ENCODE measurements at places on chromosomes 11 and 22.
A peak's percentile ranks its signal among the peaks of the same experiment; 100 is the strongest.

DNA sequence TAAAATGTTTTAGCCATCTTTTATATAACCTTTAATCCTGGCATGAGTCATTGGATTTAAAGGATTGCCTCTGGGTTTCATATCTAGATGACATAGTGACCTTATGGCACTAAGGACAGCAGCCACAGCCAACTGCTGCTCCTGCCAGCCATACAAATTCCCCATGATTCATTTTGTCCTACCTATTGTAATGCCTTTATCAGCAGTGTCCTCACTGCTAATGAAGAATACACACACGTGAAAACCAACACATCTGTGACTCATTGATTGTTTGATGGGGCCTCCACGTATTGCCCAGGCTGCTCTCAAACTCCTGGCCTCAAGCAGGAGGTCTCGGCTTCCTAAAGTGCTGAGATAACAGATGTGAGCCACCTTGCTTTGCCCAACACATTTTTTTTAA lies 1.8 kb downstream of the LDHAL6A start:
- DNase-seq, result no peak

- DNase-seq, result no peak
Measured at GRCh38 chr11:61918251-61918937, 1.0 kb upstream of the RAB3IL1 start.

GRCh38 chr11:35056391-35057093 lies 82.4 kb upstream of the CD44 start:
- no peak for DNase-seq

DNA sequence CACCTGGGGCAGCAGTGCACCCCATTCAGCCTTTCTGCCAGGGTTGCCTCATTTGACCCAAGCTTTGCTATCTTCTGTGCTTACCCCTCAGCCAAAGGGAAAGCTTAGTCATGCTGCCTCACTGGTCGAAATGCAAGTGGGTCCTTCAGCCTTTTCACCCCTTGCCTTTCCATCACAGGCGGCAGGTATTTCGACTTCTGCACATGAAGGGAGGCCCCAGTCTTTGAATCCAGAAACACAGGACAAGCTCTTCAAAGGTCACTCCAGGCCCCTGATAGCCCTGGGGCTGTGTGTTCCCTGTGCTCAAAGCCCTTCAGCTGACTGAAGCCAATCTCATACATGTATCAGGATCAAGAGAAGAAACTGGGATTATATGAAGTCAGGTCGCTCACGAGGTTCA lies 129.7 kb downstream of the SNX19 start:
- no peak for DNase-seq

DNA sequence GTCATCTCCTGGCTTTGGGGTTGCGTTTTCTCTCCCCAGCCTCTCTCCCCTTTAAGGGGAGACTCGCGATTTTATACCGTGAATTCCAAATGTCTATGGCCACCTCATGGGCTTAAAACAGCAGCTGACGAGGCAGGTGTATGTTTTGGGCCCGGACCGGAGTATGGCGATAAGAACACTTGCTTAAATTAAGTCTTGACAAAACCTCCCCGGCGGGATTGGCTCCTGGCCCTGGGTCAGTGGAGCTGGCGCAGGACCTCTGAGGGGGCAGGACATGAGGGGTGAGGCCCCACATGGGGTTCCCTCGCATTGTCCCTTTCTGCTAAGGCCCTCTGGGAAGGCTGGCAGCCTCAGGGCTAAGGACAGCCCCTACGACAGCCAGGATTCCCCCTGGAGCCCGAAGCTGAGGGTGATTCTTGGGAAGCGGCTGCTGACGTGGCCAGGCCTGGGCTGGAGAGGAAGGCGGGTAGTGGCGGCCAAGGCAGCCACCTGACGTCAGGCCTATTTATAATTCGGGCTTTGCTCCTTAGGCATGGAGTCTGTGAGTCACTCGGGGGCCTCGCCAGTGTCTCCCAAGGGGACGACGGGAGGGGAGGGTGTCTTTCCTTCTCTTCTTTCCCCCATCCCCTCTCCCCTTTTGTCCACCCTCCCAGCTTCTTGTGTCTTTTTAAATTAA lies 12.7 kb downstream of the MYO18B start:
- DNase-seq, result no peak

- DNase-seq, result no peak
Measured at GRCh38 chr11:12646478-12646877, 27.7 kb upstream of the TEAD1 start.

DNA sequence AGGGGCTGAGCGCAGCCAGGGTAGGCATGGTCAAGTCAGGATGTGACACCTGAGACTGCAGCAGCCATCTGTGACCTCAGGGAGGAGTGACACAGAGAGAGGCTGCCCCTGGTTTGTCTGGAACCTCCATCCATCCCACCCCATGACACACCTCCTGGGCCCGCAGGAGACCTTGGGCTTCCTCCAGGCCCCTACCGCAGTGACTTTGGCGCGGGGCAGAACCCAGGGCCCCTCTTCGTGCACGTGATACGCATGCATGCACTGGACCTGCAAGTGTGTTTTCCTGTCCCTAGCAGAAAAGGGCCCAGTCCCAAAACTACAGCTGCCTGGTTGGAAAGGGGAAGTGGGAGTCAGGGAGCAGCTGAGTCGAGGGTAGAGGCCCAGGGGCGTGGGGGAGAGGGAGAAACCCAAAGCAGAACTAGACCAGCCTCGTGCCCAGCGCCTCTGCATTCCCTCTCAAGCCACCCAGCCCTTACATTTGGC lies 7.9 kb upstream of the CYTH4 start:
- no peak for DNase-seq

DNA sequence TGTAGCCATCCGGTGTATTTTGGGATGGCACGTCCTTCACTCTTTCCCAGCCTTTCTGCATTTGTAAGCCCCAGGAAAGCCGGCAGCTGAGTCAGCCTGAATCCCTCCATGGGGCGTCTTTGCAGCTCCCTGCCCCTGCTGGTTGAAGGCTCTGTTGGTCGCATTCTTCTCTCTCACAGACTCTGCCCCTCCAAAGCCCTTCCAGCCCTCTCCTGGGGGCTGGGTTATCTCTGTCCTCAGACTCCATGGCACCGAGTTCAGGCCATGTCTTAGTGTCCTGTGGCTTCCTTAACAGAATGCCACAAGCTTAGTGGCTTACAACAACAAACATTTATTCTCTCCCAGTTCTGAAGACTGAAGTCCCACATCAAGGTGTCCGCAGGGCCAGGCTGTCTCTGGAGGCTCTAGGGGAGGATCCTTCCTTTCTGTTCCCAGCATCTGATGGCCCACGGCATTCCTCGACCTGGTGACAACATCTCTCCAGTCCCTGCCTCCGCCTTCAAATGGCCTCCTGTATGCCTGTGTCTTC lies 62.2 kb downstream of the BCR start:
- peak; percentile 32 for DNase-seq

GRCh38 chr11:60377401-60378136 lies 763 bp upstream of the MS4A7 start:
- DNase-seq, result peak; percentile 72

DNA sequence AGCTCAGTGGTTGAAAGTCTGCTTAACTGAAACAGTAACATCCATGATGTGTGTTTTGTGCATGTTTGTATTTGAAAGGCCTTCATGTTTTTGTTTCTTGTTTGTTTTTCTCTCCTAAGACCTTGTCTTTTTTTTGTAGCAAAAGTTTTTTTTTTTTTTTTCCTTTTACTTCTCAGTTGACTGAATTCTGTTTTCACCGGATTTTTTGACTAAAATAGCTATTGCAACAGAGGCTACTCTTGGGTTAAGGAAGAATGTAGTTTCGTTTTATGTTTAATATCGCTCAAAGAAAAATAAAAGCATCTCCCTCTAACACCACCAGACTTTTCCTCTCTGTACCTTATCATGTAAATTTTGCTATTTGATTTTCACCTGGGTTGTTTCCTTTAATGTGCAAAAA lies 15.1 kb downstream of the APOL6 start:
- no peak for DNase-seq

- no peak for DNase-seq
Measured at GRCh38 chr22:49803134-49803533, 24.5 kb downstream of the BRD1 start.

DNA sequence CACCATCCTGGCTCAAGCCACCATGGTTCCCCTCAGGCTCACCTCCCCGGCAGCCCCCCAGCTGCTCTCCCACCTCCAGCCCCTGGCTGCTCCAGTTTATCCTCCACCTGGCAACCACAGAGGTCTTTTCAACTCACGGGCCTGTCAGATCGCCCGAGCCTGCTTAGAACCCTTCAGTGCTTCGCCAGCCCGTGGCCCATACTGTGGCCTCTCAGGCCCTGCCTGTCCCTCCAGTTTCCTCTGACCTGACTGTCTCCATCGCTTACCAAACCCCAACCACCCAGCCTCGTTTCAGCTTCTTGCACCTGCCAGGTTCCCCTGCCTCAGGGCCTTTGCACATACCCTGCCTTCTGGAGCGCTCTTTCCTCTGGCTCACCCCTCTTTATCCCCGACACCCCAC lies 6.9 kb downstream of the KCNC1 start:
- DNase-seq, result no peak

DNA sequence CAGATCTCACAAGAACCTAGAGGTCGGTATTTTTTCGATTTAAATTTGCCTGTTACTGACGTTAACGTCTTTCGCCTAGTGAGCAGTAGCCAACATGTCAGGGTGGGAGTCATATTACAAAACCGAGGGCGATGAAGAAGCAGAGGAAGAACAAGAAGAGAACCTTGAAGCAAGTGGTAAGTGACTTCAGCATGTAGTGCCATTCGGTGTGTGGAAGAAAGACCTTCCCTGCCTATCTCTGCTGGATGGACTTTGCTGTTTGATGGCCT lies 750 bp downstream of the XRCC6 start:
- DNase-seq, result no peak

DNA sequence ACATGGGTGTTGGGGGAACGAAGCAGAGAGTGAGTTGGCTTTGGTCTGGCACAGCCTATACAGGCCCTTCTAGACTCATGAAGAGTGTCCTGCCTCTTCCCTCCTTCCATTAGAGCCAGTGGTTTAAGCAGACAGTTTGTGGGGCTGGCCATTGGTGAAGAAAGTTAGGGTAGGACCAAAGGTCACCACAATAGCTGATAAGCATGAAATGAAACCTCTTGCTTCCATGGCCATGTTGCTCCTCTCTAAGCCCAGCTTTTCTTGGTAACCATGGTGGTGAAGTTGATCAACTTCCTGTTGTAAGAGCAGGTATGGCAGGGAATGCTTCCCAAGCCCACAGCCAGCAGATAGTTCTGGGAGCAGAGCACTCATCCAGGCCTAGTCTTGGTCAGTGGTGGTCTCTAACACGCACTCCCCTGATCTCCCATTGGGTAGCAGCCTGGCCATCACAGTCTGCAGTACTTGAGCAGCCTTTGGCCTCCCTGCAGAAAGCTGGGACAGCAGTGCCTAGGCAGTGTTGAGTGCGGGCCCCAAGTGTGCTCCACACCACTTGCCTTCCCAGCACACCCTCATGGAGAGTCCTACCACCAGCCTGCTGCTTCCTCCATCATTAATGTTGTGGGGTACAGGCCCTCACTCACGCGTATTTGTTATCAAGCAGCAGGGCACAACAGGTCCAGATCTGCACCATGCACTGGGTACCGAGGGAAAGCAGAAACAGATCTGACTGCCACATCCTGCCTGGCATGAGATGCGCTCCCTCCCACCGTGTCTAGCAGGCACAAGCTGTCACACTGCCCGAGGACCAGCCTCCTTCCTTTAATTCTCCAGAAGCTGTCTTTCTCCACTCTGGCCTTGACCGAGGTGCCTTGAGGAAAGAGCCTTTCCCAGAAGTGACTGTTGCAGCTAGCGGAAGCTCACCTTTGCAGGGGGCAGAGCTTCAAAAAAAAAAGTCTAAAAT lies 65.8 kb upstream of the SUSD2 start:
- DNase-seq, result no peak

DNA sequence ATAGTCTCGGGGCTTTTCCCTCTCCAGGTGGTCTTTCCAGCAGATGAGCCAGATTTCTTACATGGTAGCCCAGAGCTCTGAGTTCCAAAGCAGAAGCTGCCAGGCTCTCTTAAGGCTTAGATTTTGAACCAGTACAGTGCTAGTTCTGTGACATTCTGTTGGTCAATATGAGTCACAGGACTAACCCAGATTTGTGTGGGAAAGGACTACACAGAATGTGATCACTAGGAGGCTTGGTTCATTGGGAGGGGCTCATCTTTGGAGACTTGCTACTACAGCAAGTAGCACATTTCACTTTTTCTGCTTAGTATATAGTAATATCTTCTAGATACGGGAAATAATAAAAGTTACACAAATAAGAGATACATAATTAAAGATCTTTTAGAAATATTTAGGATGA lies 24.1 kb downstream of the RNF214 start:
- no peak for DNase-seq

- no peak for DNase-seq
Measured at GRCh38 chr11:47183031-47183856, 3.0 kb downstream of the PACSIN3 start.

DNA sequence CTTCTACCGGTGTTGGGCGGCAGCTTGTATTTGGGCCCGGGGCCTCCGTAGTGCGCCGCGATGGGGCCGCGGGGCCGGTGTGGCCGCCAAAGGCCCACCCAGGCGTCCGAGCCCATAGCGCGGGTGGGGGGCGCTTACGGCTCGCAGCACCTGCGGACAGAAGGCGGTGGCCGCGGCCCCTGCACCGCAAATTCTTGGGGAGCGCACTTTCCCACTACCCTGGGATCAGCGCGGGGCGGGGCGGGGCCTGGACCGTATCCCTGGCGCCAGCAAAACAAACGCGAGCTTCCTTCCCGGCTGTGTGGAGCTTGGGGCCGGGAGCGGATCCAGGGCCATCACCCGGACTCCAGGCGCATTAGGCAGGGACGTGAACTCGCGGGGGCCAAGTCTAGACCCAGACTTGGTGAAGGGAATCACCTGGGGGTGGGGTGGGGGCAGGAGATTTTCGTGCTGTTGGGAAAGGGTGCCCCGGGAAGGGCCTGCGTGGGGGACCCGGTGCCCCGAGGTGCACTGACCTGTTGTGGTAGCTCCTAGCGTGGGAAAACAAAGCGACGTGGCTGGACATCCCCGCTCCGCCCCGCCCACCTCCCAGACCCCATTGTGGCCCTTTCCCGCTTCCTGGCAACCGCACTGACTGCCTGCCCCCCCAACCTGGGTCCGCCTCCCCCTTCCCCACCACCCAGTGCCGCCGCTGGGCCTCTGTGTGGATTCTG lies 2.3 kb upstream of the TYMP start:
- no peak for DNase-seq

DNA sequence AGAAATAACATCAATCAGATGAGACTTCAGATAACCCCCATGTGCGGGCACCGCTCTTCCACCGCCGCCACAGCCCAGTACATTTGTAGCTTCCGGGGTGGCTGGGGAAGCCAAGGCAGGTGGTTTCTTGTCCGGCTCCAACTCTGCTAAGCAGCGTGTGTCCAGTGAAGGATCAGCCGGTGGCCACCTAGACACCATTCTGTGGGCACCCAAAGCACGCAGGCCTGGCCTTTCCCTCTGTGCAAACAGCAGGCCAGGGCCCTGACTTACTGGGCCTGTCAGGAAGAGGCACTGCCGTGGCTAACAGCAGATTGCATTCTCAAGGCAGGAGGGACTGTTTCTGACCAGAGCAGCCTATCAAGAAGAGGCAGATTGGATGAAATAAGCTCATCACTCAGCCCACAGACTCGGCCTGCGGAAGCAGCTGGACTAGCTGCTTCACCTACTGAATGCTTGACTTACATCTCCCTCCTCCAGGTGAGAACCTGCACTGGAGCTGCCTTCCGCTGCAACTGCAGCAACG lies 74.8 kb downstream of the ETS1 start:
- DNase-seq, result no peak

Measured in common myeloid progenitor, CD34-positive (primary cell).